Activated naive CD4-positive, alpha-beta T cell (primary cell): ENCODE measurements at places on chromosomes 3 and 15.

GRCh38 chr15:84811151-84811550, 6.0 kb upstream of the ALPK3 start:
- DNase-seq, result no peak

GRCh38 chr15:70014860-70015490, 82.7 kb downstream of the TLE3 start:
- DNase-seq, result no peak

DNA sequence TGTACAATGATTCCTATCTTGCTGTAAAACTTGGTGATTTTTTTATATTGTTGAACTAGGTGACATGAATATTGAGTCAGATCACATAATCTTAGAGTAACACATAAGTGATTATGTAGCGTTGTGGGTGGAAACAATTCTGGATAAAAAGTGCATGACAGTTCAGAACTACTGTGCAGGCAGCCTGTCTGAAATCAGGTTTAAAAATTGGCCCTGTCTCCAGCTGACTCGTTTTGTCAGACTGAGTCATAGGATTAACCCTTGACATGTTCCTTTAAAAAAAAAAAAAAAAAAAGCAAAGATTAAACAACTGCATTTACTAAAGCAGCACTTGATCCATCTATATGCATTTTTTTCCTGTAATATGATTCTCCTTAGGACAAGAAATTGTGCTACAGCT, 160.0 kb upstream of the CGNL1 start:
- no peak for DNase-seq

DNA sequence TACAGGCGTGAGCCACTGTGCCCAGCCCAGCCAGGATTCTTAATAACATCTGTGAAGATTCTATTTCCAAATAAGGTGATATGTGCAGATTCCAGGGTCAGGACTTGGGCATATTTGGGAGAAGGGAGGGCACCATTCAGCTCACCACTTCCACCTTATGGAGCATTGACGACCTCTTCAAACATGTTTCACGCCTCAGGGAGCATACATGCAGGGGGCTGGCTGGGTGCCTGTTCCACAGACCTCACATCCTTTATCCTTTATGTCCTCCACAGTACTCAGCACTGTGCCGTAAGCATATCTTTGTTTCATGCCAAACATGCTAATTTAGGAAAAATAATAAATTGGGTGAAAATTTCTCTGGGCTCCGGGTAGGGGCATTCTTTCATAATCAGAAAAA, 229.0 kb downstream of the THSD4 start:
- no peak for DNase-seq

GRCh38 chr15:79434361-79434760, 2.2 kb downstream of the MINAR1 start:
- DNase-seq, result no peak

GRCh38 chr3:99504258-99504657, 134.1 kb upstream of the COL8A1 start:
- DNase-seq, result no peak

DNA sequence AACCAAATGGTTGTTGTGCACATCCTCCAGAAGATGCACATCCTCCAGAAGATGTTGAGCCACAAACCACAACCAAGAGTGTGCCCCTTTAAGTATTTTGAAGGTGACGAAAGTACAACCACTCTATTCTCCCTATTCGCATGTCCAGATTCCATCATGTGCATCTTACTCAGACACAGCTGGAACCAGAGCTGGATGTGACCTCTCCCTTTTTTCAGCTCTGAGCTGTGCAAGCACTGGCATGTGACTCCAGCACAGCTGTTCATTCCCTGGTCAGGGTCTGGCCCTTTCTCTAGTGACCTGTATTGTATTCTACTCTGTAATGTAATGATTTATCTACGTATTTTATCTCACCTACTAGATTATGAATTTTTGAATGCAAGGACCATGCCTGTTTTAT, 29.3 kb upstream of the DLG1 start:
- no peak for DNase-seq
